Fibroblast of lung (primary cell): ENCODE measurements at places on chromosomes 4 and X. TPM values are rescaled to one million over a fixed set of nuclear protein-coding genes. Genes with fewer than 3 reads are reported as not detected.

- H3K36me3 ChIP-seq: no peaks in the 10 kb centered on the region
- no peaks in the 10 kb centered on the region for H3K27me3 ChIP-seq
- DNase-seq: no peak
- H3K27ac ChIP-seq: no peak overlapping the region
- no peak overlapping the region for H3K4me3 ChIP-seq
- H3K4me1 ChIP-seq: no peaks in the 10 kb centered on the region
Observed at GRCh38 chr4:73037057-73037456, 32.5 kb downstream of the COX18 start.

DNA sequence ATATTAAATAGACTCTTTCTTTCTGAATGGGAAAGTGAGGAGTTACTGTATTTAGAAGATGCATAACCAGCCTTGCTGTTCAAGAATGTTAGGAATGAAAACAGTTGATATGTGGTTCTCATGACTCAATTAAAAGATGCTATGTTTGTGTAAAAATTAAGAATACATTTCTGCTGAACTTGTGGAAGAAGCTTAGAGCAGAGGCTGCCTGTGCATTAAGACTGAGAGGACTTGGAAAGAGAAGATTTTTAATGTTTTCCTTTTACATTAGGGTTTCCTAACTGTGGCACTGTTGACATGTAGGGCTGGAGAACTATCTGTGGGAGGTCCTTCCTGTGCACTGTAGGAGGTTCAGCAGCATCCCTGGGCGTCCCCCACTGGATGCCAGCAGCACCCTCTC, 137.7 kb downstream of the GPR143 start:
- no peaks in the 10 kb centered on the region for H3K36me3 ChIP-seq
- no peak overlapping the region for H3K27ac ChIP-seq
- DNase-seq: peak; percentile 52
- H3K4me3 ChIP-seq: no peak overlapping the region

The TCP11X2 gene
- total RNA-seq: not detected in 2 replicates

- no peaks in the 10 kb centered on the region for H3K36me3 ChIP-seq
- H3K4me1 ChIP-seq: no peaks in the 10 kb centered on the region
- no peak for DNase-seq
- H3K4me3 ChIP-seq: no peak overlapping the region
Observed at GRCh38 chr4:11138964-11139363, 289.7 kb downstream of the HS3ST1 start.
